ENCODE measurements at places on chromosomes 3 and 15. TPM values are rescaled to one million over a fixed set of nuclear protein-coding genes. Genes with fewer than 3 reads are reported as not detected.

CLDN18 gene
- total RNA-seq: not detected

MKRN2OS gene
- total RNA-seq: not detected

CHRNB4 gene
- not detected for total RNA-seq

GP5 gene
- not detected for total RNA-seq

SLC22A13 gene
- total RNA-seq: 1.00 TPM

Data from mesenteric fat pad (tissue), 1 donor.